ENCODE measurements at places on chromosomes 11 and 22.

GRCh38 chr11:12331239-12331874 lies 46.0 kb upstream of the PARVA start:
- peak; percentile 84 for DNase-seq

DNA sequence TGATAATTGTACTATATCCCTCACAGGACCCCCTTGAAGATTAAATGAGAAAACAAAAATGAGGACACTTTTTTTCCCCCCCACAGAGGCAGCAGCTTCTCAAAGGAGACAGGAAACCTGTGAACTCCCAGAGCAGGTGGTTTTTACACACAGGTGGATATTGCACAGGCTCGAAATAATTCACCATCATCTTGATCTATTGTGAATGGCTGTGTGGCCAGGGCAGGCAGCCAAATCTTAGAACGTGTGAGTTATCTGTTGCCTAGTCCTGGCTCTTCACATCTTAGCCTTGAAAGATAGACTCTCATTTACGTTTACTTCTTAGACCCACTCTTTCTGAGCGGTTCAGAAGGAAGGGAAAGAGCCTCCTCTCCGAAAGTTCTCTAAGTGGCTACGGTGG lies 23.5 kb downstream of the PPFIBP2 start:
- DNase-seq, result no peak

DNA sequence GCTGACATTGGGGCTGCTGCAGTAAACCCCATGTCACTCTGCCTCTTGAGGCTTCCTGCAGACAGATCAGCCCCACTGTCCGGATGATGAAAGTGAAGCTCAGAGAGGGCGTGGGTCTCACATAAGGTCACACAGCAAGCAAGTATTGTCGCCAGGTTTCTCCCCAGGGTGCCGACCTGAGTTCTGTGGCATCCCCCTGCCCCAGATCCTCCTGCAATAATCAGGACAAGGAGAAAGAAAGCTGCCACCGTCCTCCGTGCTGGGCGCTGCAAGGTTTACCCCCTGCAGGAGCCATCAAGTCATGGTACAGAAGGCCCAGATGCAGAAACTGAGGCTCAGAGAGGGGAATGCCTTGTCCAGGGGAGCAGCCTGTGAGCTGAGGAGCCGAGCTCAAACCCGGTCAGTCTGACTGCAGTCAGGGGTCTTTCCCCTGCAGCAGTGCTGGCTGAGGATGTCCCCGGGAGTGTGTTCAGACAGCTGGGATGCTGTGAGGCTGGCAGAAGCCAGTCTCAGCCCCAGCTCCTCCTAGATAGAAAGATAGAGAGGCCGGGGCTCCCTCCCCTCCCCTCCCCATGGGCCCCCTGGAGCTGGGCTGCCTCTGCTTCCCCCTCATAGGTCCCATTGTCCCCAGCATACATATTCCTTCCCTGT lies 13.2 kb downstream of the EMID1 start:
- no peak for DNase-seq

- no peak for DNase-seq
Observed at GRCh38 chr11:133399855-133400625, 132.3 kb downstream of the OPCML start.

DNA sequence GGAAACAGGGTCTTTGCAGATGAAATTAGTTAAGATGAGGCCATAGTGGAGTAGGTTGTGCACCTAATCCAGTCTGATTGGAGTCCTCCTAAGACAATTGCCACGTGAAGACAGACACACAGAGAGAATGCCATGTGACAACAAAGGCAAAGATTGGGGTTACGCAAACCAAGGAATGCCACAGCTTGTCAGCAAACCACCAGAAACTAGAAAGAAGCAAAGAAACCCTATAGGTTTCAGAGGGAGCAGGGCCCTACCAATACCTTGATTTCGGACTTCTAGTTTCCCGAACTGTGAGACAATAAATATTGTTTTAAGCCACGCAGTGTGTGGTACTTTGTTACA lies 8.2 kb upstream of the LAYN start:
- DNase-seq, result no peak

- DNase-seq, result no peak
Observed at GRCh38 chr22:17366830-17367229, 2.4 kb upstream of the CECR2 start.

- DNase-seq, result no peak
Observed at GRCh38 chr11:67213178-67213621, 53.1 kb upstream of the GRK2 start.

DNA sequence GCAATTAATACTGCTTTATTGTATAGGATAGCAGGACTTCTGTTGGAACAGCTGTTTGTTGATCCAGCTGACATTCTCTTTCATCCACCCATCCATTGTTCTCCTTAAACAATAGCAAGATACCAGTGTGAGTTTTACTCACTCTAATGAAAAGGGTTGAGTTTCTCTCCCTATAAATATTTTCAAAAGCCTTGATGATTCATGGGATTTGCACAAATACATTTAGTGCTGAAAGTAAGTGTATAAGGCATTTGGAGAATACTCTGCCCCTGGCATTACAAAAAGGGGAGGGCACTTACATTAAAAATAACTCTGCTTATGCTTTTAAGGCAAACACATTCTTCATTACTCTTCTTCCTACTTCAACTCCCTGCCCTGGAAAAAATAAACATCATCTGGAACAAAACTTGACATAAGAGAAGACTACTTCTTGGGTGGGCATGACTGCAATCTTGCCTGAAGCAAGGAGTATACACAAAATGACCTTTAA lies 634.9 kb downstream of the METTL15 start:
- DNase-seq, result peak; percentile 52

GRCh38 chr11:73154178-73154577 lies 12.1 kb upstream of the FCHSD2 start:
- DNase-seq, result no peak

DNA sequence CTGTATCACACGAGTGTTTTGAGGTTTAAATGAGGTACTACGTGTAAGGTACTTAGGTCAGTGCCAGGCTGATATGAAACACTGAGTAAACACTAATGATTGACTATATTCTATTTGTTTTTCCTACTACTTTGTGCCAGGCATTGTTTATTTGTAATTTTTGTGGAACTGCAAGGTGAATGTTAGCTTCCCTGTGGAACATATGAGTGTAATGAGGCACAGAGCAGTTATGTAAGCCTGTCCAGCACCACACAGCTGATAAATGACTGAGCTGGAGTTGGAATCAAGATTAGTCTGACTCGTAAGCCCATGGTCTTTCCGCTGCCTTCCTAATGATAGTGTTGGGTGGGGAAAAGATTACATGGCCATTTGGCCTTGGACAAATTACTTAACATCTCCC lies 5.9 kb downstream of the SLC37A2 start:
- DNase-seq, result no peak

GRCh38 chr11:44290208-44290607 lies 19.7 kb downstream of the ALX4 start:
- no peak for DNase-seq

DNA sequence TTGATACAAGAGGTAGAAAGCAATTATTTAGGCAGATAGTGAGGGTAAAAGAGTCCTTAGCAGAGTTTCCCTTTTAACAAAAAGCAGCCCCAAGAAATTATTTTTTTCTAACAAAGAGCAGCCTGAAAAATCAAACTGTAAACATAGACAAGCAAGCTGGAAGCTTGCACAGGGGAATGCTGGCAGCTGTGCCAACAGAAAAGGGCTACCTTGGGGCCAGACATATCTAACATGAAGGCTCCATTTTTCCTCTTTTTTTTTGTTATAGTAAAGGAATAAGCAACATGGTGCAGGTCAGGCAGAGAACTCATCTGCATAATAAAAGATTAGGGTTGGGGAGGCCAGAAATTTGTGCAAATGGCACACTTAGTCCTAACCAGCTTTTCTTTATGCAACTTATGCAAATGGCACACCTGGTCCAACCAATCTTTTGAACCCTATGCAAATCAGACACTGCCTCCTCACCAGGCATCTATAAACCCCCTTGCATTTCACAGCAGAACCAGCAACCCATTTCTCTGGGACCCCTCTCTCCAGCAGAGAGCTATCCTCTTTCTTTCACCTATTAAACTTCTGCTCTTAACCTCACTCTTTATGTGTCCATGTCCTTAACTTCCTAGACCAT lies 41.8 kb downstream of the PDGFD start:
- DNase-seq, result peak; percentile 30

DNA sequence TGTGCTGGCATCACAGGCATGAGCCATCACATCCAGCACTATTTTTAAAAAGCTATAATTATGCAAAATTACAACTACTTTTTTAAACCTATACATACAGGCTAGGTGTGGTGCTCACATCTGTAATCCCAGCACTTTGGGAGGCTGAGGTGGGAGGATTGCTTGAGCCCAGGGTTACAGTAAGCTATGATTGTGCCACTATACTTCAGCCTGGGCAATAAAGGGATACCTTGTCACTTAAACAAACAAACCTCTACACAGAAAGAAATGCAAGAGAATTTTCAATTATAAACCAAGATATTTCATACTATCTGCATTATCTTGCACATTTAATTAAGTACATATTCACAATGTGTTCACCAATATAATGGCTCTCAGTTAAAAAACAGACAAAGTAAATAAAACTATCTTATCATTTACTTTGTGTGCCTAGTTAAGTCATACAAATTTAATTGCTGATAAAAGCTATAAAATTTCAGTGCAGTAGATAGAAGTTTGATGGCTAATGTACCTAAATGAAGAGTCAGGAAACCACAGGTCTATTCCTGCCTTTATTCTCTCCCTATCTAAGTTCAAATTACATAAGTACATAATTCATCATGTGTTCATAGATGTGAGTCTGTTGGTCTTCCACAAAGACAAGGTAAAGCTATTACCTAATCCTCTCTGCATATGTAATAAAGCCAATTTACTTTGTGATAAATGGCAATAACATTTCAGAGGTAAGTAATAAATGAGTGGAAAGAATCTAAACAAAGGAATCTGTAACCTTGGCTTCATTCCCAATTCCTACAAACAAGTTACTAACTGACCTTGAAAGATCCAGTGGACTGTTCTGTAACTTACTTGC lies 9.0 kb upstream of the RDX start:
- DNase-seq, result peak; percentile 77

- DNase-seq, result no peak
Observed at GRCh38 chr11:117535201-117535849, 207.7 kb downstream of the CEP164 start.

GRCh38 chr11:44817207-44817949 lies 90.6 kb downstream of the TSPAN18 start:
- no peak for DNase-seq

DNA sequence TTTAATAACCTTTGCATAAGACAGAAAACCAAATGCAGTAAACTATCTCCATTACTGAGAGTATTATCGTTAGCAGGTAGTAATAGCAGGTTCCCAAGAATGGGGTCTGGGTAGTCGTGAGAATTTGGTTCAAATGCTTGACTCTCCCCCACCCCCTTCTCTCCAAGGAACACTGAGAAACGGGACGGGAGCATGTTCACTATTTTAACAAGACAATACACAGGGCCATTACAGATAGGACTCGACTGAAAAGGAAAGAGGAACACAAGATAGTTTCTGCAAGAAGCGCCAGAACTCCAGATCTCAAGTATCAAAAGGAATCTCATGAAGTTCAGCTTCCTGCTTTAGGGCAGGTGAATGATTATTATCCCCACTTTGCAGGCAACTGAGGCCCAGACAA lies 27.0 kb downstream of the KMT5B start:
- no peak for DNase-seq

DNA sequence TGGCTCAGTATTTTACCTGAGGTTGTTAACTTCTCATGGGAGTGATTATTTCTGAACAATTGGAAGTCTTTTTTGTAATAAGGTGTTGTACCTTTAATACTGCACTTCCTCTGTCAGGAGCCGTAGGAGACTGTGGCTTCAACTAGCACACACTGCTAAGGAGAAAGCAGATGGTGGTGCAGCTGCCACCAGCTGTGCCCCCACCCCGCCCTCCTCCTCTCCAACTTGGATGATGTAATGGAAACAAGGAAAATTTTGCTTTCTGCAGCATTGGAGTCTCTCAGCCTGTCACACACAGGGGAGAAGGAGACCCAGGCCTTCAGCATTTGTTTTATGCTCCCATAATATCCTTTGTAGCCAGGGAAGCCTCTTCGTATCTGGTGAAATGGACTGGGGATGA lies 91.2 kb downstream of the TEAD1 start:
- peak; percentile 76 for DNase-seq

DNA sequence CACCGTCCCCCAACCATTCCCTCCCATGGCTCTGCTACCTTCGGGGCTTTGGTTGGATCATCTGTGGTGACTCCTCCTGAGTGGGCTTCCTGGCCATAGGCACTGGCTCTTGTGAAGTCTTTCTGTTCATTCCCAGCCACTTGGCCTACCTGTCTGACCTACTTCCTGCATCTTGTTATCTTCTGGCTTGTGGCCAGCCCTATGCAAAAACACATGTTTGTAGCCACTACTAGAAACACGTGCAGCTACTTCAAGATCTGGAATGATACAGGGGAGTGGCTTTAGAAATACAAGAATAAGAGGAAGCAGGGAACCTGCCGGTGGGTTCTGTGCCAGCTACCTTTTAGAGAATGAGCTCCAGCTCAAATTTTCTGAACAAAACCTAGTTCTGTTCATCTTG lies 20.9 kb downstream of the RCOR2 start:
- DNase-seq, result no peak

DNA sequence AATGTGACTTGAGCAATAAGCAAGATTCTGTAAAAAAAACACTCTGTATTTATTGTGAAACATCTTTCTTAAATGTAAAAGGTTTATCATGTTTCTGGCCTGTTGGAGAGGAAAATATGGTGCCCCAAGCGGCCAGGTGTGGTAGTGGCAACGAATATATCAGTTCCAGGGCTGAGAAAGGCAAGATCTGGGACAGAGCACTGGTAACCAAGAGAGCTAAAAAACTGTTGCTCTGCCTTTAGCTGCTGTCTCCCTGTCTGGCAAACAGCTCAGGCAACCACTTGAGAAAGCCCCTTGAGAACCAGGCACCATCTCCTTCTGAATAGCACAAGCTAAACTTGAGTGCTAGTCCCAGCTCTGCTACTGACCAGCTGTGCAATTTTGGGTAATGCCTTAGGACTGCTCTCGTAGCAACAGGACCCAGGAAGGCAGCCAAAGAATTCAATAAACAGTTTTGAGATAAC lies 129.9 kb downstream of the KCNC1 start:
- DNase-seq, result no peak

DNA sequence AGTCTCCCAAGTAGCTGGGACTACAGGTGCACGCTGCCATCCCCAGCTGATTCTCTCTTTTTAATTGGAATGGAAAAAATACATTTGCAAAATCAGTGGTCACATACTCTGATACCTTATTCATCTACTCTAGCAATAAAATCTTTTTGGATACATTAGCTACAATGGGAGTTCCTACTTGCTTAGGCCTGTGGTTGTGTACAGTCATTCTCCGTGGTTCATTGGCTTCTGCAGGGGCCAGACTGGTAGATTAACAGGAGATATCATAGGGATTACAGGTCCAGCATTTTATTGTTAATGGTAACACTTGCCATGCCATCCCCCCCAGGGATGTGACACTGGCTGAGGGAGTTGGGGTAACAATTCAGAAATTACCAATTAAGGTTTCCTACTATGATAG lies 140.0 kb downstream of the ADAMTS15 start:
- no peak for DNase-seq

GRCh38 chr11:78562398-78562797 lies 12.3 kb downstream of the NARS2 start:
- DNase-seq, result no peak

DNA sequence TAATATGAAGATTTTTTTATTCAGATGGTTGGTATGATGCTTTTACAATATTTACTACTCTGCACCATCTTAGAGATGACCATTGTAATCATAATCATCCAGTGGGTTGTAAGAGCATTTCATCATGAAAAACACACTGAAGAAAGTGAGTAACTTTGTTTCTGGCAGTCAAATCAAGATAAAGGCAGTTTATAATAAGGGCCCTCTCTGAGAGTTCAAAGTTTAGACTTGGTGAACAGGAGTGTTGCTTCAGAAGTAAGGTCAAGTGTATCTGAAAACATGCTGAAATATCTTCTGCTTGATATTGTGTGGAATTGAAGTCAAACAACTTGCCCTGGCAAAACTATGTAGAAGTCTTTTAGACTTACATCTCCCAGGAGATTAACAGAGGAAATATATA lies 19.5 kb upstream of the MS4A8 start:
- DNase-seq, result no peak

Measured in NCI-H774 (cell line).